ENCODE measurements at places on chromosomes 2 and 18.

- no peak for DNase-seq
Observed at GRCh38 chr2:47838686-47839085, 55.7 kb downstream of the MSH6 start.

DNA sequence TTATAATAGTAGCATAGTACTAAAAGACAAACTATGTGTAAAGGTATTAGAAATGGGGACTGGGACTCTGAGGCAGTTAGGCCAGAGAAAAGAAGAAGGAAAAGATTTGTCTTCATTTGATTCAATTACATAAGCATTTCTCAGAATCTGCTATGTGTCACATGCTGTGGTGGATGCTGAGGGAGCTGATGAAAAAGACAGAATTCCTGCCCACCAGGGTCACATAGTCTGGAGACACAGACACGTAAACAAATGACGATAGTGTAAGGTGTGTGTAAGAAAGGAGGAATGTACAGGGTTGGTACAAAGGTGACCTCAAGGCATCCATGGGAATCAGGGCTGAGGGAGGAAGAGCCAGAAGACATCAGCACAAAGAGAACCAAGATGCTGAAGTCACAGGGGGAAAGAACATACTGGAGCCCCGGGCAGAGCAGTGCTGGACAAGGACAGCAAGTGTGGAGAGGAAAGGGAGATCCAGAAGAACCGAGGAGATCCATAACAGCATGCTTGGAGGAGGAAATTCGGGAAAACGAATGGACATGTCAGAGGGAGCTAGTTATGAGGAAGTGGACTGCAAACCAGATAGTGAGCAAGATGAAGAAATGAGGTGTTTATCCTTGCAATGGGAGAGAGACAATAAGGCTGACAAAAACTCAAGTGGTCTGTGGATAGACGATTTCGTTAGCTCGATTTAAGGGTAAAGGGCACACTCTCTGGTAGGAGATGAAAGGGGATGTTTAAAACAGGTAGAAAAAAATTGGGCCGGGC is 1.2 kb upstream of the MAPRE3 start:
- no peak for DNase-seq

GRCh38 chr18:32368991-32369390 is 101.7 kb downstream of the GAREM1 start:
- no peak for DNase-seq

DNA sequence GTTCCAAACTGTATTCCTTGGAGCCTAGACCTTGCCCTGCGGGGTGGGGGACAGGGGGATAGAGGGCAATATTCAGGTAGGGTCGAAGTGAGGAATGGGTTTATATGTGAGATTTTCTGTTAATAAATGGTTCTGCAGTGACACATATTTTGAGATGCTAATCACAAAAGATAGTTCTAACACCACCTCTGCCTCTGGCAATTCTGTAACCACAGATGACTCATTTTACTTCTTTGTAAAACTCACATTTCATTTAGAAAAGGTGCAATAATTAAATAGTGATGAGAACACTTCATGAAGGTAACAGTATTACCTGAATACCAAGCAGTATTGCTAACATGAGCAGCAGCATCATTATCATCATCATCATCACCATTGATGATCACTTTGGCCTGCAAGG is 306.6 kb downstream of the SUCLG1 start:
- DNase-seq: no peak

DNA sequence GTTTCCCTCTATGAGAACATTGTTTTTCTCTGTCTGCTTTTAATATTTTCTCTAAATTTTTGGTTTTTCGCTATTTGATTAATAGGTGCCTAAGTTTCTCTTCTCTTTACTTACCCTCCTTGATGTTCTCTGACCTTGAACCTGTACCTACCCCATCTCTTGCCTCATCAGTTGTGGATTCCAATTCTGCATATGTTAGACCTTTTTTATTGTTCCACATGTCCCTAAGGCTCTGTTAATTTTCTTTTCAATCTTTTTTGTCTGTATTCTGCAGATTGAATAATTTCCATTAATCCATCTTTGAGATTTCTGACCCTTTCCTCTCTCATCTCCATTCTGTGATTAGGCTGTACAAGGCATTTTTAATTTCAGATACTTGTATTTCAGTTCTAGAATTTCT is 23.1 kb downstream of the RELCH start:
- no peak for DNase-seq

DNA sequence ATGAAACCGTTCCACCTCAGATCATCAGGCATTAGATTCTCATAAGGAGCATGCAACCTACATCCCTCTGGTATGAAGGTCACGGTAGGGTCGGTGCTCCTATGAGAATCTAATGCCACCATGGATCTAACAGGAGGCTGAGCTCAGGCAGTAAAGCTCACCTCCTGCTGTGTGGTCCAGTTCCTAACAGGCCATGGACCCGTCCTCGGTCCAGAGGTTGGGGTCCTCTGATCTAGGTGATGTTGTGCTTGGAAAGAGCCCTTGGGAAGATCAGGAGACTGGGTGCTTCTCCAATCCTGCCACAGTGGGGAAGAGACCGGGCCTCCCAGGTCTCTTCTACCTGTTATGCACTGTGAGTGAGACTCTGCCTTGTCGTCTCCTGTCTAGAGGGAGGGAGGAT is 104.6 kb downstream of the ACKR3 start:
- no peak for DNase-seq

- DNase-seq: peak; percentile 17
Observed at GRCh38 chr18:7272311-7273049, 41.6 kb downstream of the LRRC30 start.

- peak; percentile 57 for DNase-seq
Observed at GRCh38 chr2:185618625-185619024, 120.0 kb upstream of the FSIP2 start.

DNA sequence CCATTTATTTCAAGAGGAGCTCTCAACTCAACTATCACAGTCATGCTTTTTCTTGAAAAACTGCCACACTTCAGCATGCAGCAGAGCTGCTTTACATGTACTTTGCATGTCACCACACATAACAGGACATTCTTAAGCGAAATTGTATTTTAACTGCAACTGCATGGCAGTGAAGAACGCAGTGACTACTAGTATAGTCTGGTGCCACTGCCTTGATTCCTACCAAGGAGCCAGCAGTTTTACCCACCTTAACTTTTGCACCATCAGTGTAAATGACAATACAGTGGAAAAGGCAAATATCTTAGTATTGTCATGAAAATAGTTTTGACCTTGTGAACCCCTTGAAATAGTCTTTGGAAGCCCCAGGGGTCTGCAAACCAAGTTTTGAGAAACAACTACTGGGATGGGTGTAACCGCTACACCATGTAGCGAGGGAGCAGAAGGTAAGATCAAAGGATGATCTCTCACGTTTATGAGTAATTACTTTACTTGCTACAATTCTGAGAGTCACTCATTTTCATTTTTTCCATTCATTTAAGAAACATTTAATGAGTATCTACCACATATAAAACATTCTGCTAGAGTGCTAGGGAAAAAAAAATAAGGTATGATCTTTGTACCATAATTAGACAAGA is 32.3 kb upstream of the MPP4 start:
- no peak for DNase-seq

DNA sequence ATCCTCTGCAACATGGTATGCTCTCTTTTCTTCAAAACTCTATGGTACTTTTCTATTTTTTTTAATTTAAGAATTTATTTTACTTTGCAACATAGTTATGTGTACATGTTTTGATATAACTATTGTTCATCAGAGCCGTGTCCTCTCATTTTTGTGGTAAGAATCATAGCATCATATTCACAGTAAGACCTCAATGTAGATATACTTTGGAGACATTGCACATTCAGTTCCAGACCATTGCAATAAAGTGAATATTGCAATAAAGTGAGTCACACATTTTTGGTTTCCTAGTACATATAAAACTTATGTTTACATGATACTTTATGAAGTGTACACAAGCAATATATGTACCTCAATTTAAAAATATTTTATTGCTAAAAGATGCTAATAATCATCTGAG is 22.7 kb upstream of the LINC00305 start:
- DNase-seq: no peak

DNA sequence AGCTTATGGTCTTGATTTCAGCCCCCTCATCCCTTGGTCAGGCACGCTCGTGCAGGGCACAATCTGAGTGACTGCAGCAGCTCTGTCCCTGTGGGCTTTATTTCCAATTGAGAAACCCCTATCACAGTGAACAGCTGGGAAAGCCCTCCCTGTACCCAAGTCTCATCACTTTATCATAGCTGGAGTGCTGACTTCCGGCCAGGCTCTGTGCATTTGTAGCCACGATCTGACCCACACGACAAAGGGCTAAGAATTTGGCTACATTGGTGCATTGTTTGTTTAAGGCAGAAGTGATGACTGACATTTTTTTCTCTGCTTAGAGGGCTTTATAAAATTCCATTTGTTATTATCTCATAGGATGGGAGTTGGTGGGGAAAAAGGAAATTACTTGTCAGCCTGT is 184.4 kb downstream of the KCNS3 start:
- DNase-seq: peak; percentile 29
